ENCODE measurements at places on chromosomes 12 and 14.

DNA sequence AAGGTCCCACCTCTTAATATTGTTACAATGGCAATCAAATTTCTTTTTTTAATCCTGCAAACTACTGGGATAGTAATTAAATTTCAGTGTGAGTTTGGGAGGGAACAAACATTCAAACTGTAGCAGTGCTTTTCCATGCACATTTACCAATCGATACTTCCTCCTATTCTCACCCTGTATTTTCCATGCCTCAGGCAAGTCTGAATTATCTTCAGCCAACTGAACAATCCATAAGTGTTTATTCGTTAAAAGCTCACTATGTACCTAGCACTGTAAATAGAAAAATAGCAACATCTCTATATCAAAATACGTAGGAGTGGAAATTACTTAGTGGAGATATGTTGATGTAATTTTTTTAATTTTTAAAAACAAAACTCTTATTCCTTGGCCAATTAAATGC is 43.5 kb downstream of the CCDC177 start:
- DNase-seq, result no peak

DNA sequence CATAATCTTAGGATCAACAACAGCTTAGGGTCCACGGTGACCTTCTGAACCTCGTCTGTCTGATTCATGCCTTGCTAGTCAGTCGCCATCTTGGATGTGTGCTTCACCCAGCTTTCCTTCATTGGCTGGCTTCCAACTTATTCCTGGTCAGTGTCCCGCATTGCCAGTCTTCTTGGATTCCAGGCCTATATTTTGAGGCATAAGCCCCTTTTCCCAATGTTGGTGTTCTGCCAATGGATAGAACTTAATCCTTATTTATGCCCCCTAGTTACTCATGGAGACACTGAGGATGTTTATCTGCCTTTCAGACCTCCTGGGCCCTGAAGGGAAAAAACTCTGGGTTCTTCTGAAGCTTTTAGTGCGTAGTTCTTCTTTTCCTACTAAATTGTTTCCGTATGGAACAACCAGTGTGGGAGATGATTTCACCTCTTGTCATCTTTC is 5.8 kb downstream of the JDP2 start:
- no peak for DNase-seq

DNA sequence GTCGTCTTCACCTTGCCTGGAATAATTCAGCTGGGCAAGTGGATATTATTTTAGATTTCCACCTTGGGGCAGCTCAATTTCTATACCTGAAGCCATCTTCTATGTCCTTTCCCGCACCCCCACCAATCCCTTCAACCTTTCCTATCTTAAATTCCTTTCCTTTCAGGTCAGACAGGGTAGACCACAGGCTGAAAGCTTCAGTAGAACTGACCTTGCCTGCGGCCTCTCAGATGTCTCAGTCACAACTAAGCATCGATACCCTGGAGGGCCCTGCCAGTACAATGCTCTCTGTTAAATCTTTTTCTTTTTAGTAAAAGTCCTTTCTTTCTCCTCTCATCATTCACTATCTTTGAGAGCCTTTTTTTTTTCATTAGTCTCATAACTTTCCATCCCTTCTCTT is 38.9 kb downstream of the SLC2A14 start:
- DNase-seq, result no peak

DNA sequence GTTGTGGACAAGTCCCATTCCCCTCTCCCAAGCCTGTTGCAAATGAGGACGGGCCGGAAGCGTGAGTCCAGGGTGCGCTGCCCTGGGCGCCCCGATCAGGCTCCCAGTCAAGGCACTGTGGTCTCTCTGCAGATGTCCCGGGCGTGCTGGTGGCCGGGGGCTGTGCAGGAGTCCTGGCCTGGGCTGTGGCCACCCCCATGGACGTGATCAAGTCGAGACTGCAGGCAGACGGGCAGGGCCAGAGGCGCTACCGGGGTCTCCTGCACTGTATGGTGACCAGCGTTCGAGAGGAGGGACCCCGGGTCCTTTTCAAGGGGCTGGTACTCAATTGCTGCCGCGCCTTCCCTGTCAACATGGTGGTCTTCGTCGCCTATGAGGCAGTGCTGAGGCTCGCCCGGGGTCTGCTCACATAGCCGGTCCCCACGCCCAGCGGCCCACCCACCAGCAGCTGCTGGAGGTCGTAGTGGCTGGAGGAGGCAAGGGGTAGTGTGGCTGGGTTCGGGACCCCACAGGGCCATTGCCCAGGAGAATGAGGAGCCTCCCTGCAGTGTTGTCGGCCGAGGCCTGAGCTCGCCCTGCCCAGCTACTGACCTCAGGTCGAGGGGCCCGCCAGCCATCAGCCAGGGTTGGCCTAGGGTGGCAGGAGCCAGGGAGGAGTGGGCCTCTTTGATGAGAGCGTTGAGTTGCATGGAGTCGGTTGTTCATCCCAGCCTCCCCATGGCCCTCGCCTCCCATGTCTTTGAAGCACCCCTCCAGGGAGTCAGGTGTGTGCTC is 6.3 kb downstream of the SLC25A47 start:
- no peak for DNase-seq

DNA sequence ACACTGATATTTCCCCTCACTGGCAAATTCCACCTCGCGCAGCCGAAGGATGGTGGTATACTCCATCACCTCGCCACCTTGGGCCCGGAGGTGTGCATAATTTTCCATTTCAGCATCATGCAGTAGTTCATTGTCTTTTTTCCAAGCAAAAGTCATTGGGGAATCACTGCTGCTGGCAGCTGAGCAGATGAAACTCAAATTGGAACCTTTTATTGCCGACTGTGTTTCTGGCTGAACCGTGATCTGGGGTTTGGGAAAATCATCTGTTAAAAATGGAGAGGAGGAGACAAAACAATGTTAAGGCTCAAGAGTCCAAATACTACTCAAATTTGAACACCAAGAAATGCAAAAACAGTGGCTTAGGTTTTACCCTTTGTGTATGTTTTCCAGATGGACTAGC is 39.7 kb downstream of the LRIG3 start:
- no peak for DNase-seq

- peak; percentile 17 for DNase-seq
Observed at GRCh38 chr14:58571769-58572472, 65.8 kb upstream of the DACT1 start.

DNA sequence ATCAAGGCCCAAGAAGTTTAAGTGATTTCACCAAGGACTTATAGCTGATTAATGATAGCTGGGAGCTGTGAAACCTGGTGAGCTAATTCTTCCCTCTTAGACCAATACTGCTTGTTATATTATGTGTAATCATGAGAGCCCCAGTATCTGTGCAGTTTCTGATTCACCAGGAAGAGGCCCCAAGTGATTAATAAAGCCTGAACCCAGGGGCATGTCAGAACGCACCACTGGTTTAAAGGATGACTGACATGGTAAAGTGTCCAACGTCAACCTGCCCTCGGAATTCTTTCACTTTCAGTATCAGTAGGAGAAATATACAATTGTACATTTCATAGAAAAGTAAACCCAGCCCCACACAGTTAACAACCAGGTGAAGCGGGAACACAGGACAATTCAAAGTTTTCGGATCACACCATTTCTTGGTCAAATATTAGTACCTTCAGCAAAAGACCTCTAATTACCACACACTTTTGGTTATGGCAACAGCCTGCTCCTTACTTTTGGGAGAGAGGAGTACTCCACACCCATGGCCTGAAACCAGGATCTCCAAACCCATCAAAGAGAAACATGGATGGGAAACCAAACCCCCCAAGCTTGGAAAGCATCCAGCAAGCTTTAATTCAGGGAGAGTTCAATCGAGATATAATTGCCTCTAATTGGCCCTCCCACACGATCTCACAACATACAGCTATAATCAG is 28.5 kb downstream of the TMCC3 start:
- DNase-seq, result no peak

- no peak for DNase-seq
Observed at GRCh38 chr14:99928963-99929362, 135.8 kb downstream of the EML1 start.

DNA sequence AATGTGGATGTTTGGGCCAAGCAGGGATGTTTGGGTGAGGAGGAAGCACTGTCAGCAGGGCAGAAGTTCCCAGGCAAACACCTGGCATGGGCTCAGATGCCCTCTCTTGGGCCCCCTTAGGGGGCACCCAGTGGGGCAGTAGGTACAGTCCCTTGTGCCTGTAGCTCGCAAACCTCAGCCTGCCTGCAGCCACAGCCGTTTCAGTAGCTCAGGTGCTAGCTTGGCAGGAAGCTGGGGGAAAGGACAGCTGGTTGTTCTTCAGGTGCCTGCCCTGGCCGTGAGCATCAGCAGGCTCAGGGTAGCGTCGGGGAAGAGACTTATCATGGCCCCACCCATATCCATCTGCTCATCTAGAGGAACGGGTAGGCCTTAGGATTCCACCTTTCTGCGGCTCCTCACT is 67.5 kb downstream of the B4GALNT3 start:
- no peak for DNase-seq

Measured in Jurkat, Clone E6-1 (cell line).